ENCODE measurements at places on chromosomes 2 and 18.

- DNase-seq: no peak
Measured at GRCh38 chr2:10634495-10634894, 55.3 kb downstream of the NOL10 start.

DNA sequence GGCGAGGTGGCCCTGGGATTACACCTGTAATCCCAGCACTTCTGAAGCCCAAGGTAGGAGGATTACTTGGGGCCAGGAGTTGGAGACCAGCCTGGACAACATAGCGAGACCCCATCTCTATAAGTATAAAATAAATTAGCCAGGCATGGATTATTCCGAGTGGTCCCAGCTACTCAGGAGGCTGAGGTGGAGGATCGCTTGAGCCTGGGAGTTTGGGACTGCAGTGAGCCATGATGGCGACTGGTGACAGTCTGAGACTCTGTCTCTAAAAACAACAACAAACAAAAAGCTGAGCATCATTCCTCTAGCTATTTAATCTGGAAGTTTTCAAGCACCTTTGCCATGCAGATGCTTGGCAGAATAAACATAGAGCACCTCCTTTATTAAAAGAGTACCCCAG, 21.8 kb upstream of the FAHD2A start:
- DNase-seq: no peak

DNA sequence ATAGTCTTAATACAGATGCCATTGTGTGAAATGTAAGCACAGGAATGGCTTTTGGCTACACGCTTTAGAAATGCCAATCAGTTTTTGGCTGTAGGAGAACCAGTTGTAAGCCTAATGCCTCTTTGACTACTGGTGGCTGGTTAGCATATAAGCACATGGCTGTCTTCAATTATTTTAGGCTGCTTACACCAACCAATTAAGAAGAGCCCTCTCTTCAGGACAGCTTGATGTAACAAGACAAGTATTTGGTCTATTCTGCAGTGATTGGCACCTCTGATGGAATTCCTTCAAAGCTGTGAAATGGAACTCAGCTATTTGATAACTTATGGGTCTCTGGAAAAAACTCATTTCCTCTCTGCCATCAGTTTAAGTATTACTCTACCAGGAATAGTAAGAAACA, 680.1 kb upstream of the FSHR start:
- DNase-seq: no peak

- DNase-seq: no peak
Measured at GRCh38 chr2:80312282-80312839, 7.8 kb upstream of the LRRTM1 start.
